ENCODE measurements at places on chromosomes 6 and 20.

DNA sequence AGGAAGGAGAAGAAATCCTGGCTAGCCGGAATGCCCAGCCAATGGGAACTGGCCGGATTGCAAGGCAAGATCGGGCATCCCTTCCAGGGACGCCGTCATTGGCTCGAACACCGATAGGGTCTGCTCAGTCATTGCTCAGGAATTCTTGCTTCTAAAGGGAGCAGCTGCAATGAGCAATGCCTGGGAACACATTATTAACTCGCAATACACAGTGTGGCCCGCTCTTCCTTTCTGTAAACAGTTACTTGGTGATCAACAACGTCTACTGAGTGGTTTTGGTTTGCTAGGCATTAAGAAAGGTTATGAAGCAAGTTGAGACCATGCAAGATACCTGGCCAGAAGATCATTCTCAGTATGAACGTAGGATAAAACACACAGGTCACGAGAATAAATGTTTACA, 165.4 kb upstream of the CITED2 start:
- DNase-seq = no peak

GRCh38 chr6:7389162-7389450, 436 bp downstream of the CAGE1 start:
- no peak for DNase-seq

DNA sequence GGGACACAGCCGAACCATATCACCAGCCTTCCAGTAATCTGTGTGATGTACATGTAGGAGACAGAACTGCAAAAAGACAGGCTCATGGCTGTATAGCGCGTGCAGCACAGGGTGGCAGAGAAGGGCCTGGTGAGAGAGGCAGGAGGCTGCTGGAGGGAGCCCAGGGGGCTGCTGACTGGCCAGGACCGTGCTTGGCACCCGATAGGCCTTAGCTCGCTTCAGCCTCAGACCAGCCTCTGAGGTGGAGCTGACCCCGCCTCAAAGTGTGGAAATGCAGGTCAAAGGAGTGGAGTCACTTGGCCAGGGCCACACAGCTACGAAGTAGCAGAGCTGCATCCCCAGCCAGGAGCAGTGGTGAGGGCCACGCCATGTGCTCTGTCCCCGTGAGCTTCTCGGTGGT, 707.6 kb downstream of the QKI start:
- no peak for DNase-seq

GRCh38 chr6:21808045-21808470, 214.5 kb downstream of the SOX4 start:
- no peak for DNase-seq

DNA sequence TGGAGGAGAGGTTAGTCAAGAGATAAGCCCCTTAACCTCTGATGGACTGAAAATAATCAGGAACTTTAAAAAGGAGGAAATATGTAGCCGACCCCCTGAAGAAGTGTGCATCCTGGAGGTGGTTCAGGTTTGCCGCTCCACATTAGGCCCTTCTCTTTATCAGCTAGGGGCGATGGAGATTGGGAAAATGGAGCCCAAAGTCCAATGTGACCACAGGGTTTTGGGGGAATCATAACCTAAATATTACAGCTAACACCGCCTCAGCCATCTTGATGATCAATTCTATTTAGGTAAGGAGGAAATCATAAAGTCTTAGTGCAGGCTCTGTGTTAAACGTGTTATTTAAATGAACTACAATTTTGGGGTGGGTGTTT, 1.2 kb downstream of the OGFRL1 start:
- DNase-seq = no peak

DNA sequence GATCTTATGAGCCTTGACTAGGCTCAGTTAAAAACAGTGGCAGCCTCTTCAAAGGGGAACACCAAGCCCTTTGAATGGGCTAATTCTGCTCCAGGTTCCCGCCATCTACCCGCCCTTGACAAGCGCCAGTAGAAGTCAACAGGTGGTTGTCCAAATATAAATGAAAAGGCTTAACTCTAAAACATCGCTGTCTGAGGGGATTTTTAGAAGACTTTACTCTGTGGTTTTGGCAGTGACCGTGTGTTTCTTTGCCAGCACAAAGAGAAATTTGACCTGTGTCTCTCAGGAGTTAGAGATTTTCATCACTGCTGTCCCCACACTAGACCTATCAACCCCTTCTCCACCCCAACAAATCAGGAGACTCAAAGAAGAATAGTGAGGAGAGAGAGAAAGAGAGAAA, 19.8 kb upstream of the SIM1 start:
- no peak for DNase-seq

- DNase-seq = no peak
Measured at GRCh38 chr6:166838987-166839386, 117.4 kb downstream of the RNASET2 start.

- no peak for DNase-seq
Measured at GRCh38 chr6:89689732-89690131, 51.2 kb upstream of the LYRM2 start.

GRCh38 chr6:37308069-37308815, 45.5 kb upstream of the RNF8 start:
- no peak for DNase-seq

- DNase-seq = no peak
Measured at GRCh38 chr6:83889621-83890020, 30.1 kb downstream of the CYB5R4 start.

DNA sequence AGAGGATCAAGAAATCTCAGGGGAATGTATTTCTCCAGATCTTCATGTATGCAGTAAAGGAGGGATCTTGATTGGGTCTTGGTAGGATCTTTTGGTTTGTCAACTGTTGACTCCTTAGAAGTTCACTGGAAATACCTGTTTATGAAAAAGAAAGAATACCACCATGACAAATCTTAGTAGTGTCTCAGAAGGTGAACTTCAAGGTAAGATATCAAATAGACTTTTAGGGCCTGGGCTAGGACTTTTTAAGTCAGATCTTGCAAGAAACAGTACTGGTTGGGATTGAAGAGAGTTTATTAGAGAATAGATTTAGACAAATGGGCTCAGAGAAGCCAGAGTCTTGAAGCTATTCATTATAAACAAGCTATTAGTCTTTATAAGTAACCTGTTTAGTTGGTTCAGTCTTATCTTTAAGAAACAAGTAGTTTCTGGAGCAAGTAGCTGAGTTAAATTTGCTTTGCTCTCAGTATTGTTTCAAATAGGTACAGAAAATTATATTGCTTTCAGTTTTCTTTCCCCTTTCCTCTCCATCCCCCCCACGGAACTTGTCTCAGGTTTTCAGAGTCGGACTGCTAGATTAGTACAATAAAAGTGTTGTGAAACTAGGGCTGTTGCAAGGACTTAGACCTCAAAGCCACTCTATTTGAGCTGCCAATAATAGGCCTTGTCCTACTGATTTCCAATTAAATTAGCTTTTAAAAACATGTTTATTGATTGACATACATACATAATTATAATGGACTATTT, 529.1 kb upstream of the CITED2 start:
- no peak for DNase-seq

GRCh38 chr6:31529329-31530150, 778 bp downstream of the MCCD1 start:
- DNase-seq = no peak

- DNase-seq = no peak
Measured at GRCh38 chr20:38423541-38423940, 11.6 kb downstream of the SNHG17 start.

Measured in cortex of kidney (tissue), 1 donor.